NCI-H1694 treated with DMSO at 0.1 percent for 48 hours (cell line): ENCODE measurements at places on chromosomes 7 and 10.

- DNase-seq: no peak
Observed at GRCh38 chr10:52486840-52487611, 172.9 kb downstream of the DKK1 start.

DNA sequence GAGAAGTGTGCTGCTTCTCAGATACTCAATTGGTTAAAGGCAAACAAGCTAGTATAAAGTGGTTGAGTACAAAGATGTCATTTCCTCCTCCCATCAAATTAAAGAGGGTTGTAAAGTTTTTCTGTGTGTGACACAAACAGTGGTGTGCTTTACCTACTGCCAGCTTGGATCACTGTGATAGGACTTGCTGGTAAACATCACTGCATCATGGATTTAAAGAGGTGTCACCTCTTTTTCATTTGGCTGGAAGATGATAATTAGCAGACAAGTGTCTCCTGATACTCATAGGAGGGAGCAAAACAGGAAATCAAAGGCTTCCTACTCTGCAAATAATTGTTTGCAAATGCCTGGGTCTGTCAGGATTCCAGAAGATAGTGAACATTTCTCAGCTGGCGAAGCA is 200.5 kb downstream of the MDFIC start:
- DNase-seq: no peak

DNA sequence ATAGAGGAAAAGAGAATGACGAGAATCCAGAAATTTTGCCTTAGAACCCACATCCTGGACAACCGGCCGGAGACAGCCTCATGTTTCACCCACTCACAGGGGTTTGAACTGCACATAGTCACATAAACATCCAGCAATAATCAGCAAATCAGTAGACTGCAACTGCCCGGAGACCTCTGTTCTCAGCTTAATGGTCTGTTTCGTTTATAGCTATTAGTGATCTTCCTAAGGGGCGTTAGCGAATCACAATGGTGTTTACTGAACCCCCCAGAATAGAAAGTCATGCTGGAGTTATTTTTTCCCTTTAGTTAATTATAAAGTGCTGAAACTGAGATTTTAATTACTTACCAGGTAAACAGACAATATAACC is 98.4 kb downstream of the SFMBT2 start:
- DNase-seq: no peak

DNA sequence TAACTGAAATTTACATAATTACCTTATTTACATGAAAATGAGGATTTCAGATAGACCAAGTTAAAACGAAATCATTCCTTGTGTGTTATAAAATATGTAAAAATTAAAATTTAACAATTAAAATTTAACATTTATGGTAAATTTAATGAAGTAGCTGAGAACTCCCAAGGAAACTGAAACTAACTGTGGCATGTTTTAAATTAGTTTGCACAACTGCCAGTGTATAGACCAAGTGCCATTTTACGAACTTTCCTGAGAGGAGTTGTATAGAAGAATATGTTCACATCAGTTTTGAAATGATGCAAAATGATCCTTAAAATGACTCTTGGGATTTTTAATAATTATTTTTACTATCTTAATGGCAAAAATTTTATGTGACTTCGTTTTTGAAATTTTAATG is 23.6 kb downstream of the PDLIM1 start:
- no peak for DNase-seq

DNA sequence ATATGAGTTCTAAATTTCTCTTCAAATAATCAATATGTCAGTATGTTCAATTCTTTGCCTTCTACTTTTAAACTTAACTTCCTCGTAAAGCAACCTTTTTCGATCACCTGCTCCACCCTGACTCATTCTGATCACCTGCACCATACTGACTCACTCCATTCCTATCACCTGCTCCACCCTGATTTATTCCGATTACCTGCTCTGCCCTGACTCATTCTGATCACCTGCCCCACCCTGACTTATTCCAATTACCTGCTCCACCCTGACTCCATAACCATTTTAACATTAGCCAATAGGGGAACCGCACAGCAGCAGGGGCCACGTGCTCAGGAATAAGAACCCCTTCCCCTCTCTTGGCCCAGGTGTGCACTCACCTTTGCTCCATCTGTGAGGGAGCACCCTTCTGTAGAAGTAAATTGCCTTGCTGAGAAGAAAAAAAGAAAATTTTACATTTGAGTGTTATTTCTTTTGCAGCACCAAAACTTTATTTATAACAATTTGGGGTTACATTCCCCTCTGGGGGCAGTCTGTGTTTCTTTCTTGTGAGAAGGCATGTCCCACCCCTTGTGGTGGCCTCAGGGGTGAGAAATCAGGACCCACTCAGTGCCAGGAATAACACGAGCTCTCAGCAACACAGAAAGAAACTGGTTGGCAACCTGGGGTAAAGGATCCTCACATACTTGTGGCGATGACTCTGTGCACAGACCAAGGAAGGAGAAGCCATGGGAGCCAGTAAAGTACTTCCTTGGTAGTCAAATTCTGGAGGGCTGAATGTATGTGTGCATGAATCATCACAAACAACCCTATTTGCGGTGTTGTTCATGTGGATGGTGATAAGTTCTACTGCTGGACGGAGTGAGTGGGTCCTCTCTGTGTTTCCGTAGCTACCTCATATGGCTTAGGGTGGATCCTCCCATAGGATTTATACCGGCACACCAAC is 29.4 kb upstream of the PPP1R9A start:
- no peak for DNase-seq

- DNase-seq: no peak
Observed at GRCh38 chr7:158991824-158992621, 135.7 kb downstream of the DYNC2I1 start.

DNA sequence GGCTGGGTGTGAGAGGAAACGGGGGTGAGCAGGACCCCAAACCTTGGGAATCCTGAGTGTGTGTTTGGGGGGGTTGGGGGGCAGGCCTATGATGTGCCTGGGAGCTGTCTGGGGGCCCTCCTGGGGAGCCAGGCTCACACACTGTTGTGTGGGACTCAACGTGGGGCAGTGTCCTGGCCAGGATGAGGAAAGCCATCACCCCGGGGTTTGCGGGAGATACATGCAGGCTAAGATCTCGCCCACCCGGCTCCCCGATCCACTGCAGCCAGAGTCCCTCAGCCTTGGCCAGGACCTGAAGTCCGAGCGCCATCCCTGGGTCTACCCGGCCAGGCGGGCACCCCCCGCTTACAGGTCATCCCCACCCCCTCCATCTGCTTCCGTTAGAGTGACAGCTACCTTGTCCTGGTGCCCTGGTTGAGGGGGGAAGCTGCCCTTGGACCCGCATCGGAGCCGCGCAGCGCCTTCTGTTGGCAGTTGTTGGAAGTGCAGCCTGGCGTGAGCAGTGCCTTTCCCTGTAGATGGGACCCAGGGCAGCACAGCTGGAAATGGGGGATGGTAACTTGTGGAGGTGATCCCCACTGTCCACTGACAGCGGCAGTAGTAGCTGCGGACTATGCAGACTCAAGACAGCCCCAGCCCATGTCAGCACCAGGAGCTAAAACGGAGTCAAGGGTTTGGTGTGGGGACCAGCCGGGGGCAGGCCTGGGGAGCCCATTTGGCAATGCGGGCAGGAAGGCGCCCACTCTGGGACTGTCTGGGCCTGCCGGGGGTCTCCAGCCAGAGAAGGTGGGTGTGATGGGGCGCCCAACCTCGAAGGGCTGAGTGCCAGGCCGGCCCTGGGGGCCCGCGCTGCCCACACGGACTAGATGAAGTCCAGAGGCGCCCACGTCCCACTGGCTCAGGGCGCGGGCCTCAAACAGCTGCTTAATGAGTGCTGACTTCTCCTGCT is 885.6 kb upstream of the ZNF722 start:
- no peak for DNase-seq

DNA sequence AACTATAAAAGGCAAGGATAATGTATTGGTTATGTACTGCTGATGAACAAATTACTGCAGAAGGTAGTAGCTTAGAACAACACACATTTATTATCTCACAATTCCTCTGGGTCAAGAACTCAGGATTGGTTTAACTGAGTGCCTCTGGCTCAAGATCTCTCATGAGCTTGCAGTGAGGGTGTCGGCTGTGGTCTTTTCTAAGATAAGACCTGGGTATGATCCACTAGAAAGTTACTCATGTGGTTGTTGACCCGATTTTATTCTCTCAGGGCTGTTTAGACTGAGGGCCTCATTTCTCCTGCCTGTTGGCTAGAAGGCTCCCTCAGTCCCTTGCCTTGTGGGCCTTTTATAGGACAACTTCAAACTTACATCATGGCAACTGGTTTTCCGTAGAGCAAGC is 86.7 kb downstream of the VWDE start:
- no peak for DNase-seq

DNA sequence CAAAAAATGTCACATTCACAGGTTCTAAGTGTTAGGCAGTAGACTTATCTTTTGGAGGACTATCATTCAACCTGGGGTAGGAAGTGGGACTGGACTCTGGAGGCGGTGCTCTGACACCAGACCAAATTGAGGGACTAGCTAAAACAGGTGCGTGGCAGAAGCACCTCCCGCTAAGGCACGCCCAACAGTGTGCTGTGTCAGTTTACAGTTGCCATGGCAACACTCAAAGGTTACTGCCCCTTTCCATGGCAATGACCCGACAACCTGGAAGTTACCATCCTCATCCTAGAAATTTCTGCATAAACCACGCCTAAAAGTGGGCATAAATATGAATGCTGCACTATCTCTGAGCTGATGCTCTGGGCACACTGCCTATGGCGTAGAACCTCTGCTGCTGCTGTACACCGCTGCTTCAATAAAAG is 14.0 kb upstream of the BLNK start:
- DNase-seq: no peak
